ENCODE measurements at places on chromosomes 7 and 10.

GRCh38 chr10:8051109-8051821 lies 3.2 kb upstream of the GATA3 start:
- peak; percentile 77 for DNase-seq

DNA sequence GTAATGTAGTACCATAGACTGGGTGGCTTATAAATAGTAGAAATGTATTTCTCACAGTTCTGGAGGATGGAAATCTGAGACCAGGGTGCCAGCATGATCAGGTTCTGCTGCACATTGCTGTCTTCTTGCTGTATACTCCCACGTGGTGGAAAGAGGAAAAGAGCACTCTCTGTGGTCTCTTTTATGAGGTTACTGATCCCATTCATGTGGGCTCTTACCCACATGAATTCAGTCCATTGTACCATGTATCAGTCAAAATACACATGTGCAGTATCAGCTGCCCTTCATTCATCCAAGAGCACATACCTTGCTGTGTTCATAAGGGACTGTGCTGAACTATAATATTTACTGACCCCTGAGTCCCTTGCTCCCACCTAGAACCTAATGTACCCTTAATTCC lies 17.1 kb downstream of the PNLIPRP2 start:
- DNase-seq, result no peak

DNA sequence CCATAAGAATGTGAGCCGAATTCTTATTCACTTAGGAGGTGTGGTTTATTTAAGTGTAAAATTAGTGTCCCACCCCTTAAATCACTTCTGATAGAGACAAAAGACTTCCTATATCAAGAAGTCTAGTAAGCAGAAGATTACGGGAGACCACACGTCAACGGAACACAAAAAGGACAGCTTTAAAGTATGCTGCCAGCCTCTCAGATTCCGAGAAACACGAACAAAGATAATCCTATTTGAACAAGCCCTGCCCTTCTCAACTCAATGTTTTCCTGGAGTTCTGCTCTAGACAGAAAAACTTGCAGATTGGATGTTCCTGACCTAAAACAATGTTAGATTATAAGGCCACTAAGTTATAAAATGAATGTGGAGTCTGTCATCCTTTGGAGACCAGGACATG lies 4.9 kb upstream of the MCU start:
- DNase-seq, result no peak

DNA sequence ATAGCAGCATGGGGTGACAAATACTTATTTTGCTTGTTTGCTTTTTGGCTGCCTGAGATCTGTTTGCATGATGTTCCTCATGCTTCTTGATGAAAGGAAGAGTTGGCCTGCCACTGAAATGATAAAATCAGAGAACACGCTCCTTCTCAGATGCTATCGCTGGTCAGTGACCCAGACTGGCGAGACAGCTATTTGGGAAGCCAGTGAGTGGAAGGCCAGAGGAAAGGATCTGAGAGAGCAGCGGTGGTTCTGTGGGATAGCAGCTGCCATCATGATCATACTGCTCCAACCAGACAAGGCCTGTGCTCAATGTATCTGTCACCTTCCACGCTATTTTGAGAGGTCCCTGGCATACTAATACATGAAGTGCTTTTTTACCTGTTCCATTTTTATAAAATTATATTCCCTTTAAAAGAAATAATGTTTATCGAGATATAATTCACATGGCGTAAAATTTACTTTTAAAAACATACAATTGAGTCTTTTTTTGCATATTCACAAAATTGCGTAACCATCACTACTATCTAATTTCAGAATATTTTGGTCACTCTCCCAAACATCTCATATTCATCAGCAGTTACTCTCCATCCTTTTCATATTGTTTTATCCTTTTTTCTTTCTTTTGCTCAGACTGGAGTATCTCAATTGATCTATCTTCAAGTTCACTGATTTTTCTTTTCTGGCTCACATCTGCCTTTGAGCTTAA lies 695.1 kb downstream of the TNS3 start:
- no peak for DNase-seq

DNA sequence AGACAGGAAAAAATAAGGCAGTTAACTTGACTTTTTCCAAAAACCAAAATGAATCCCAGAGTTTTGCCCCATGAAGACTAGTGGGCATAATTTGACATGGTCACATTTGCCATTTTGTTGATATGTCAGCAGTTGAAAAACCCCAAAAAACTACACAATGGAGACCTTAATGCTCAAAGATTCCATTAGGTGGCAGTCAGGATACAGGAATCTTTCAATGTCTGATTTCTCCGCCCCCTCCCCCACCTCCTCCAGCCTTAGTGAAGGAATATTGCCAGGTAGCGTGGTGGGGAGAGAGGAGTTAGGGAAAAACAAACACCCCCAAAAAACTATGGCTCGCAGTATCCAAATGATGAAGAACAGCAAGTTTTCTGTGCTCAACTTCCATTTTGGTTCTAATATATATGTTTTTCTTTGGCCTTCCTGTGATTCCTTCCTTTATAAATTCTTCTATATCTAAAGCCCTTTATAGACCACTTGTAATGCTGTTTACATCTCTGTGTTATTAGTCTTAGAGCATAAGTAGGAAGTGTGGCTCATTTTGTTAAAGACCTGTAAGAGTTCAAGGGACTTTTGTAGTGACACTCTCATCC lies 6.7 kb upstream of the SMNDC1 start:
- DNase-seq, result peak; percentile 82

DNA sequence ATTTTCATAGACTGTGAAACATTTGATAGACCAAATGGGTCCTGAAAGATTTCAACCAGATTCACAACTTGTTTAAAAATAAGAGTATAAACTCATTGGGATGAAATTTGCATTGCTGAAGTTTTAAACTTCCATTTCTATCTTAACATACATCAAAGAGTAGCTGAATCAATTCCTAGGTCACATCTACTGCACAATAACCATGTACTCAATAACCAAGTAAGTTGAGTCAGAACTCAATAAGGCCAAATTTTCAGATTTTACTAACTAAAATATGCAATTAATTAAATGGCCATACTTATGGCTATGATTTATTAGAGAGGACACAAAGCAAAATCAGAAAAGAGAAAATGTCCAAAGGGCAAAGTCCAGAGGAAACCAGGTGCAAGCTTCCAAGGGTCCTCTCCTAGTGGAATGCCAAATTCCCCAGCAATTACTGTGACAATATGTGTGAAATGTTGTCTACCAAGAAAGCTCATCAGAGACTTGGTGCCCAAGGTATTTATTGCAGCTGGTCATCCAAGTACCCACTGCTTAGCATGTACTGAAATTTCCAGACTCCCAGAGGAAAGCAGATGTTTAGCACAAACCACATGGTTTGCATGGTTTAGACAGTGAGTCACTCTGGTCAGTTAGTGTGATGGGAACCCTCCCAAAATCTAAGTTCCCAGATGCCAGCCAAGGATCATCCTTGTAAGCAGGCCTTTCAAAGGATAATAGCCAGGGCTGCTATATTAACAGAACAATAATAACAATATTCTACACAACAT lies 238.9 kb downstream of the IPMK start:
- no peak for DNase-seq

GRCh38 chr7:12898620-12899019 lies 211.2 kb downstream of the ARL4A start:
- no peak for DNase-seq

GRCh38 chr10:101091546-101092290 lies 29.9 kb downstream of the KAZALD1 start:
- no peak for DNase-seq

DNA sequence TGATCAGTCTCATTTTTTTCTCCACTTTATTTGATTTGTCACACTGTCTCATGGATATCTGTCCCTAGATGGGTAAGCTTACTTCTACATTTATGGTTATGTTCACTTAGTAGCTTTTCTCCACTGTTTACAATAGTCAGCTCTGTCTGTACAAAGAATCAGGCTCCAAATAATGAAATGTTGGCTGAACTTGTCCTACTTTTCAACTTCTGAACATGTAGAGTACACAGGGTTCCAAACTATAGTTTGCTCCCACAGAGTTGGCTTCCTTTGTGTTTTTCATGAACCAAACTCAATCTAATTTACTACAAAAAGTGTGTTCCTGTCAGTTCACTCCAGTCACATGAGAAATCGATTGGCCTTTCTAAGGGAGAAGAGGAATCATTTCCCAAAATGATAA lies 175.0 kb downstream of the CCDC71L start:
- DNase-seq, result no peak

DNA sequence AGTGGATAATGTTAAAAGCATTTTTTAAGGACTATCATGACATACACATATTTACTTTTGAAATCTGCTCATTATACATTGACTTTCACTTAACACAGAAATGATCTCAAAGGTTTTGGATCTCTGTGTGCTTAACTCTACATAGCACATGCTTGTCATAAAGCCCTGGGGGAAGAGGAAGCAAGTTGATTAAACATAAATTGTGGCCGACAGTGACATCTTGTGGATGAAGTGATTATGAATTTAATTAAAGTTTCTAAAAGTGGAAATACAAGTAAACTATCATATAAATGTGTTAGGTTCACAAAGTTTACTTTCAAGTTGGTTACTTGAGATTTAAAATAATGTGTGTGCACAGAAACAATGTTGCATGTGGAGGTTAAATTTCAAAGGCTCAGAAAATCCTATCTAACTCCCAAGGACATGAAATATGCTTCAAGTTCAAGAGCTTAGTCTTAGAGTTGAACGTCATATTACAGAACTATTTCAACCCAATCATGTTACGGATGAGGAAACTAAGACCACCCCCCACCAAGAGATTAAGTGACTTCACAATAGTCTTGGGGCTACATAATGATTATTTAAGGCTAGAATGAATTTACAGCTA lies 1247.8 kb downstream of the GATA3 start:
- peak; percentile 90 for DNase-seq

GRCh38 chr10:104268405-104268712 lies 625 bp upstream of the GSTO2 start:
- no peak for DNase-seq

DNA sequence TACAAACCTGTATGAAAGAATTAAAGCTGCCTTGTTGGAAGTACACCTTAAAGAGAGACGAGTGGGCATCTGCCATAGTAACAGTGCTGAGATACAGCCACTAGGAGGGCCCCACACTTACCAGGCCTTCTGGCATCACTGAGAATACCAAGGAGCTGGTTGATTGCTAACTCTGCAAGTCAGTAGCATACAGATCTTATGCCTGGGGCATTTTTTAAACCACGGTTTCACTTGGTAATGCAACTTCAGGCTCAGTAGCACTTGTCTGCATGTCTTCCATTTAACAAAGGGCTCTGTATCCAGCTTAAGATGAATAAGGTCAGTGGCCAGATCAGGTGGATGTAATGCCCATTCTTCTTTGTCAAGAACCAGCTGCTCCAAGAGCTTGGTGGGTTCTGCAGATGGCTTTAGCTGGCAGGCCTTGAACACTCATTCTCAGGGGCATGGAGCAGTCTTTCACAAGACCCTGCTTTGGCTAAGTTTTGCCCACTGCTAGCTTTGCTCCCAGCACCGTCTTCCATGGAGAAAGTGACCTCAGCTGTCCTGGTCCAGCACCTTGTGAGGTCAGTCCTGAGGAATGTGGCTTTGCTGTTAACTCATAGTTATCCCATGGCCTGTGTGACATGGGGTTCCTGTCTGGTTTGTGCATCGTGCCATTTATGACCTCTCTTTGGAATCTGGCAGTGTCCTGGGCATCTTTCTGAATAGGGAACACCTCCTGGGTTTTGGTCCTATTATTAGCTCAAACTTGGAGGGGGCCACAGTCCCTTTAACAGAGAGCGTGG lies 68.1 kb downstream of the BMPER start:
- DNase-seq, result no peak

DNA sequence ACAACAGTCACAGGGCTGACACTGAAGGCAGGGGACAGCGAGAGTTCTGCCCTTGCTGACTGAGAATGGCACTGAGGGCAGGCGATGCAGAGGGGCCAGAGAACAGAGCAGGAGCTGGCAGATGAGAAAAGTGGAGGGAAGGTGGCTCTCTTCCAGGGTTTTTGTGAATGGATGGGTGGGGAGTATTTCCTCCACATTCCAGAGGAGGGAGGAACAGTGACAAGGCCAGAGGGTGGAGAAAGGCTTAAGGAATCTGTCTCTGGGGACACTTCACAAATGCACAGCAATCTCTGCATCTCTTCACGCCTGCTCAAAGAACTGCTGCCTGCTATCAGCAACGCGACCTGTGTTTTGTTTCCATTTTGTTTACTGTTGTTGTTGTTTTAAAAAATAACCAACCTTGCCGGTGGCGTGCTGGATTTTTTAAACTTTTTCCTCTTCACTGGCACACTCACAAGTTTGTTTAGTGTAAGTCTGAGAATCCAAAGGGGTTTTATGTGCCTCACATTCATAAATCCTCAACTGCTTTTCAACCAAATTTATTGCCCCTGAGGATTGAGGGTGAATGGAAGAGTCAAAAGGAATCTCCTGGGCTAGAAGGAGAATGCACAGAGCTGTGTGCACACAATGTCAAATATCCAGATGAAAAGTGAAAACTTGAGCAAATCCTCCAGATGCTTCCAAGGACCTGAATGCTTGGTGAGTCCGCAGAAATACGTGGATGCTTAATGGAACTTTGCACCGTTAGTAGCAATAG lies 129.3 kb downstream of the GLI3 start:
- peak; percentile 77 for DNase-seq

DNA sequence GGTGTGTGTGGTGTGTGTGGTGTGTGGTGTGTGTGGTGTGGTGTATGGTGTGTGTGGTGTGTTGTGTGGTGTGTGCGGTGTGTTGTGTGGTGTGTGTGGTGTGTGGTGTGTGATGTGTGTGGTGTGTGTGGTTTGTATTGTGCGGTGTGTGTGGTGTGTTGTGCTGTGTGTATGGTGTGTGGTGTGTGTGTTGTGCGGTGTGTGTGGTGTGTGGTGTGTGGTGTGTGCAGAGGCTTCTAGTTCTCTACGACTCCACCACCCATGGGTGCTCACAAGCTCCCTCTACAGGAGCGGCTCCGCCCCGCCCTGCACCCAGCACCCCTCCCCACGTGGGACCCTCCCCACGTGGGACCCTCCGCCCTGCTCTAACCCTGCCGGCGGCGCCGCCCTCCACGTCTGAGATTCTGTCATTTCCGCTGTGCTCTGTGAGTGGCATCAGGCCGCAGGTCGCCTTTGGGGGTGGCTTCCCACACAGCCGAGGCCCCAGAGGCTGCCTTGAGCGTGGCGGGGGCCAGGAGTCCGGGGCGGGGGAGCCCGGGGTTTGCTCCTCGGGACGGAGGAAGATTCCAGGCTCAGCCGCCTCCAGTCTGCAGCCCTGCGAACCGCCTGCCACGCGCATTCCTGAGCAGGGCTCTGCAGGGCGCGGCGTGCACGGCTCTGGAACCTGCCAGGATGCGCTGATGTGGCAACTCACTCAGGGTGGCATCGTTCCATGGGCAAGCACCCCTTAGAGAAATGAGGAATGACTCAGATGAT lies 37.0 kb upstream of the DNAJB6 start:
- no peak for DNase-seq

DNA sequence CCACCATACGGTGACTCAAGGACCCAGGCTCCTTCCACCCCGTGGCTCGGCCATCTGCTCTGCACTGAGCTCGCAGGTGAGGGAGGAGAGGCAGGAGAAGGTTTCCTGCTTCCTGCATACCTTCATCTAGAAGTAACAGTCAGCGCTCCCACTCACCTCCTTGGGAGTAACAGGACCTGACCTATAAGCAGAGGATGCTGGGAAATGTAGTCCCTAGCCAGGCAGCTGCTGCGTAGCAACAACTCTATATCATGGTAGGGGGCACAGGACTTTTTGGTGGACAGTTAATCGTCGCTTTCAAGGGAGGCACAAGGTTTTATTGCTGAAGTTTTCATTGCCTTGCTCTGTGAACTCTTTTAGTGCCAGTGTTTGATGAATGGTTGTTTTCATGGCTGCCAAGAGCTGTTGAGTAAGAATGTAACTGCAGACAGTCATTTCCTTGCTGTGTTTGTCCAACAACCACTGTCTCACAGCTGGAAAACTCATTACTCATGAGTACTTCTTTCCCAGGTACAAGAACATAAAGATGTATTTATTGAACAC lies 10.2 kb upstream of the ZFYVE27 start:
- DNase-seq, result no peak
